Vagina (tissue), 2 donors: ENCODE measurements at places on chromosomes 13 and 19. TPM values are rescaled to one million over a fixed set of nuclear protein-coding genes. Genes with fewer than 3 reads are reported as not detected.
A peak's percentile ranks its signal among the peaks of the same experiment; 100 is the strongest.

DNA sequence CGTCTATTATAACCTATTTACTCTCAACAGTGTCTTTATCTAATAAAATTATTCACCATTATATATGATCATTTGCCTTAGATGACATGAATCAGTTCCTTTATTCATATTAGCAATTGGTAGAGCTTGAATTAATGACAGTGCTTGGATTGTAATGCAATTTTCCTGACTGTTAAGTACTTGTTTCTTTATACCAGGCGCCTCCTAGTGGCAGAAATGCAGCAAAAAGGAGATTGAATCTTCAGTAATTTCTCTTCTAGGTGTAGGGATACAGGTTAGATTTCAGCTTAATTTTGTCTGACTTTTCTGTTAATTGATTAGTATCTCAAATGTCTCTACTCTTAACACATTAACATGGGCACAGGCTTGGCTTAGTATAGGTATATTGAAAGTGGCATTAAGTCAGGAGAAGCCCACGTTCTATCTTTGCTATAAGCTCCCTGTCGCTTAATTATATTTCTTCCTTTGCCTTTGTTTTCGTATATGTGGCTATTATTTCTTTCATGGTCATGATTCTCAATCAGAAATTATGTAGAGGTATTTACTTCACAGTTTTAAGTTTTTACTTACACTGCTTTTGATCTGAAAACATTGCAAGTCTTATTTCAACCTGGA lies 9.1 kb upstream of the LHFPL6 start:
- DNase-seq = no peak
- H3K4me3 ChIP-seq = no peak overlapping the region
- H3K27me3 ChIP-seq = no peaks in the 10 kb centered on the region
- H3K27ac ChIP-seq = no peak overlapping the region
- no peaks in the 10 kb centered on the region for H3K36me3 ChIP-seq

DNA sequence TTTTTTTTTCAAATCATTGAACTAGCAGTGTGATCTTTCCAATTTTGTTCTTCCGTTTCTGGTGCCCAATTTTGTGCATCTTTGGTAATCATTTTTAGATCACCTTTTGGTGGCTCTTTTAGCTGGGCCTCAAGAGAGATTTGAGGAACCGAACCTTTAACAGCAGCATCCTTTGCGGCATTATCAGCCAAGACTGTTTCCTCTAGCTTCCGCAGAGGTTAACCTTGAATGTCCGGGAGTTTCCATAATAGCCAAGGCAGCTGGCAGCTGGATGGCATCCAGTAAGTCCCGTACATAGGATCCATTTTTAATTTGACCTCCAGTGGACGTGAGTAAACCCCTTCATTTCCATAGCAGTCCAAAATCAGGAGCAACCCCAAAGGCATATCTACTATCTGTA lies 9.6 kb downstream of the IRGC start:
- no peaks in the 10 kb centered on the region for H3K27me3 ChIP-seq
- peaks cover 11% of the 10 kb centered on the region for H3K36me3 ChIP-seq
- DNase-seq = no peak

GRCh38 chr19:40472516-40472915 lies 5.7 kb downstream of the SPTBN4 start:
- no peak overlapping the region for H3K27ac ChIP-seq
- DNase-seq = no peak
- no peaks in the 10 kb centered on the region for H3K27me3 ChIP-seq
- H3K4me3 ChIP-seq = no peak overlapping the region

- DNase-seq = no peak
- no peaks in the 10 kb centered on the region for H3K36me3 ChIP-seq
- H3K4me3 ChIP-seq = no peak overlapping the region
- H3K4me1 ChIP-seq = no peaks in the 10 kb centered on the region
These were observed 715.3 kb downstream of the OLFM4 start for GRCh38 chr13:53743906-53744305.

DNA sequence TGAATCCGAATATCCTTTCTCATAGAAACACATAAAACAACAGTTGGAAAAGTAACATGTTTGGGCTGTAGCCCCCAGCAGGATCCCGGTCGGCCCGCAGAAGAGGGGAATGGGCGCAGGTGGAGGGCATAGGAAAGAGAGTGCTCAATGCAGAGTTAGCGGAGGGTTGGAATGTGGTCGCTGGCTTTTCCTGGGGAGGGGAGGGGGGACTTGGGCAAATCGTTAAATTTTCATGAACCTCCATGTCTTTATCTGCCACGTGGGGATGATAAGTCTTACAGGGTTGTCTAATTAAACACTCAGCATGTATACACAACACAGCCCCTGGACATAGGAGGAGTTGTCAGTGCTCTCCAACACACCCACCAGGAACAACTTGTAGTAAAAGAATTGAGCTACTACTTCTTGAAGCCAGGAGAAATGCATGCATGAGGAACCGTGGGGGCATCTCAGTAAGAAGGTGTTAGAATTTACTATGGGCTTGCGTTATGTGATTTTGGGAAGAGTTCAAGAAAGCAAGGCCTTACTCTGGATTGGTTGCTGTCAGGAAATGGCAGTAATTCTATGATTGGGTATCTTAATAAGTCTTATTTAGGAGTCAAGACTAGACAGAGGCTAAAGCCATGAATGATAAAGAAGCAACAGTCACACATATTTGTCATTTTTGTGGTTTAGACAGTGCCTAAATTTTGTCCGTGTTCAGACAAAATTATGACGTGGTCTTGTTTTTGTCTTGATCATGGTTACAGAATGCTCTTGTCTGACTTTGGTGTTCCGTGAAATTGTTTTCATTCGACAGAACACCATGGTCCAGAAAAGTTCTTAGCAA lies 671 bp upstream of the SLC46A3 start:
- no peaks in the 10 kb centered on the region for H3K36me3 ChIP-seq
- no peak for DNase-seq
- H3K4me3 ChIP-seq = peak overlapping the region; percentile 52
- H3K27ac ChIP-seq = peak overlapping the region; percentile 66

- no peak for DNase-seq
- H3K36me3 ChIP-seq = no peaks in the 10 kb centered on the region
- H3K4me3 ChIP-seq = no peak overlapping the region
- H3K27me3 ChIP-seq = no peaks in the 10 kb centered on the region
- peaks cover 7% of the 10 kb centered on the region for H3K4me1 ChIP-seq
These were observed 43.7 kb upstream of the ADGRE5 start for GRCh38 chr19:14337510-14337909.

GRCh38 chr19:1410136-1410786 lies 2.9 kb downstream of the DAZAP1 start:
- no peaks in the 10 kb centered on the region for H3K27me3 ChIP-seq
- peak overlapping the region; percentile 45 for H3K27ac ChIP-seq
- peaks cover 74% of the 10 kb centered on the region for H3K4me1 ChIP-seq
- no peaks in the 10 kb centered on the region for H3K36me3 ChIP-seq

- DNase-seq = peak; percentile 72
- no peaks in the 10 kb centered on the region for H3K36me3 ChIP-seq
- H3K27me3 ChIP-seq = no peaks in the 10 kb centered on the region
These were observed 3.3 kb upstream of the CEACAM7 start for GRCh38 chr19:41691268-41691970.

- peaks cover 11% of the 10 kb centered on the region for H3K4me1 ChIP-seq
- H3K4me3 ChIP-seq = no peak overlapping the region
These were observed 21.9 kb downstream of the FBXO17 start for GRCh38 chr19:38953677-38954076.

KLHL1 gene
- not detected for total RNA-seq

B3GNT8 gene
- total RNA-seq = 35.8 TPM

FKRP gene
- total RNA-seq = 14.7 TPM
